ENCODE measurements at places on chromosomes 3 and 15. TPM values are rescaled to one million over a fixed set of nuclear protein-coding genes. Genes with fewer than 3 reads are reported as not detected.

SNTN gene
- total RNA-seq = not detected

DAZL gene
- not detected for total RNA-seq

ANKRD63 gene
- not detected for total RNA-seq

REC114 gene
- total RNA-seq = not detected

XIRP1 gene
- not detected for total RNA-seq

ALS2CL gene
- 144 TPM for total RNA-seq

INKA1 gene
- 15.0 TPM for total RNA-seq

GNAT1 gene
- 0.17 TPM for total RNA-seq
